Neuronal stem cell (in vitro differentiated cells): ENCODE measurements at places on chromosomes 12 and 14.

GRCh38 chr14:104075530-104076151 lies 9.9 kb upstream of the ASPG start:
- no peak for DNase-seq

DNA sequence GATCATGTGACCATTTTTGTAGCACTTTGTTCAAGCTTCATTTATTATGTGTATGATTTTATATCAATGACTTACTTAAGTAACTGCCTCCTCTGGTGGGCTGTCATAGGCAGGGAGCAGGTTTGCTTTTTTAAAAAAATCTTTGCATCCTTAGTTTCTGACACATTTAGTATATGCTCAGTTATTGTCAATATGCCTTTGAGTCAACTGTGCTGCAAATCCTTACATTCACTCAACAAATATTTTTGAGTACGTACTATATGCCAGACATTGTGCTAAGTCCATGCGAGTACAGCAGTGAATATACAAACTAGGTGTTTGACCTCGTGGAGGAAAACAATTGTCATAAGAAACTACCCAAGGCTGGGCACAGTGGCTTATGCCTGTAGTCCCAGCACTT lies 4.4 kb upstream of the ANAPC5 start:
- no peak for DNase-seq

DNA sequence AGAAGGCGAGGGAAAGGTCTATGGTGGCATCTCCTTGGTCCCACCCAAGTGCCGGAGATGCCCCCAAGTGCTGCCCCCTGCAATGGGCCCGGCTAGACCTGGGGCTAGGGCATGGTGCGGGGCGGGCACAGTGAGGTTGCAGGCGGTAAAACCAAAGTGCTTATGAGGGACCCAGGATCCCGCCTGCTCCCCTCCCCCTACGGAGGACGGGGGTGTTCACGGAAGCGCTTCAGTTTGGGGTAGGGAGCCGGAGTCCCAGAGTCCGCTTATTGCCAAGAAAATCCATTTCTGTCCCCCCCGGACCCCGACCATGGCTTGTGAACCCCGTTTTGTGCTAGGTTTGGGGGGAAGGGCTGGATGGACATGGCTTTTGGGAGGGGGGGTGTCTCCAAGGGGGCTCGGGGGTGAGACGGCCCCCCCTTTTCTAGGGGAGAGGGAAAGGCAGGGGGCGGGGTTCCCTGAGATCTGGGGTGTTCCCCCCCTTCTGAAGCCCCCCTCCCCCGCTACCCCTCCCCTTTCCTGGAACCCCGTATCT lies 5.4 kb upstream of the GPR84 start:
- no peak for DNase-seq

DNA sequence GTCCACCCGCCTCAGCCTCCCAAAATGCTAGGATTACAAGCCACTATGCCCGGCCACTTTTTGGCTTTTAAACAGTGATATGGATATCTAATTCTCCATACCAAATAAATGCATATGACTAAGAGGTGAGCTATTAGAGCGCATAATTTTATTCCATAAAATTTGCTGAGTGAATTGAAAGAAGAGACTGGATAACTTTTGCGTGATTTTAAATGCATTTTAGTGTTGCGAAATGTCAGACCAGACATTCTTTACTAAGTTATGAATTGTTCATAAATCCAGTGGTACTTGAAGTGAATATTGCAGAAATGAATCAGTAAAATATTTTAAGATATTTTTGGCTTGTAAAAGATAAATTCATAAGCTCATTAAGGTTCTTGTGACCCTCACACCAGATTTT lies 50.9 kb upstream of the DIP2B start:
- DNase-seq = no peak

GRCh38 chr12:106281056-106281782 lies 21.3 kb upstream of the TCP11L2 start:
- no peak for DNase-seq

GRCh38 chr14:32818581-32818980 lies 120.1 kb upstream of the NPAS3 start:
- no peak for DNase-seq
